AG09309 (cell line): ENCODE measurements at places on chromosomes 6 and 20.

GRCh38 chr20:61763740-61764400 is 301.8 kb downstream of the TAF4 start:
- DNase-seq = no peak

DNA sequence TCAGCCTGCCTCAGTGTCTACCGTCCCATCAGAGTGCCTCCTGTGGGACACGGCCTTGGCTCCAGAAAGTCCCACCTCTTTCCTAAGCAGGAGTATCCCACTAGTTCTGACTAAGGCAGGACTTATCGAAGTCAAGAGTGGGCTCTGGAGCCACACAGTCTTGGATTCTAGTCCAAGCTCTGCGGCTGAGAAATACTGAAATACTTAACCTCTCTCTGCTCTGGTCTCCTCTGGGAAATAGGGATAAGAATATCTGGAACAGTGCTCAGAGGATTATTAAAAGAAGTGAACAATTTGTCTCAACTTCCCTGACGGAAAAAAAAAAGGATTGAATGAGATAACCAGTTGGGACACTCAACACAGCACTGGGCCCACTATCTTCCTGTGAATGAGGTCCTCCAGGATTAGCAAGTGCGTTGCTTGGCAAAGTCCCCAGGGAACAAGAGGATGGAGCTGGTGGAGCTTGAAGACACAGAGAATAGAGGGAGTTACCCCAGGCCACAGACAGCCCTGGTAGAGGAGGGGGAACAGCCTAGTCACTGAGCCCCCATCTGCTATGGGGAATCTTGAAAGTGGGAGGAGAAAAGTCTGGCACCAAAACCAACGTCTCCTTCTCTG is 34.6 kb upstream of the FOXP4 start:
- no peak for DNase-seq

DNA sequence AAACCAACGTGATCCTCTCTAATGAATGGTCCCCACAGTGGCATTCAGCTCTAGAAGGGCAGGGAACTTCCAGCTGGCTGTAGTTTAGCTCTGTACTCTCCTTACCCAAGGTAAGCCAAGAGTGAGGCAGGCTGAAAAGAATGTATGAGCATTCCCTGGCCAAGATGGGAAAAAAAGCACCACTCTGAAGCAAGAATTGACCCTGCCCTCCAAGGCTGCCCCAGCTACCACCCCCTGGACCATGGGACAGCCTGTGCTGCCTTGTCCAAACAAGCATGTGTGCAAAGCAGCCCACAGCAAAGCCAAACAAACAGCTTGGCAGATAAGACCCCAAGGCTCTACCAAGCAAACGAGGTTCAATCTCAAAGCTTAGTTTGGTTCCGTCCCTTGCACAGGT is 73.9 kb downstream of the GFOD1 start:
- no peak for DNase-seq

GRCh38 chr6:132082421-132082820 is 131.2 kb upstream of the CCN2 start:
- no peak for DNase-seq

GRCh38 chr20:45997187-45997586 is 11.5 kb upstream of the MMP9 start:
- DNase-seq = no peak

DNA sequence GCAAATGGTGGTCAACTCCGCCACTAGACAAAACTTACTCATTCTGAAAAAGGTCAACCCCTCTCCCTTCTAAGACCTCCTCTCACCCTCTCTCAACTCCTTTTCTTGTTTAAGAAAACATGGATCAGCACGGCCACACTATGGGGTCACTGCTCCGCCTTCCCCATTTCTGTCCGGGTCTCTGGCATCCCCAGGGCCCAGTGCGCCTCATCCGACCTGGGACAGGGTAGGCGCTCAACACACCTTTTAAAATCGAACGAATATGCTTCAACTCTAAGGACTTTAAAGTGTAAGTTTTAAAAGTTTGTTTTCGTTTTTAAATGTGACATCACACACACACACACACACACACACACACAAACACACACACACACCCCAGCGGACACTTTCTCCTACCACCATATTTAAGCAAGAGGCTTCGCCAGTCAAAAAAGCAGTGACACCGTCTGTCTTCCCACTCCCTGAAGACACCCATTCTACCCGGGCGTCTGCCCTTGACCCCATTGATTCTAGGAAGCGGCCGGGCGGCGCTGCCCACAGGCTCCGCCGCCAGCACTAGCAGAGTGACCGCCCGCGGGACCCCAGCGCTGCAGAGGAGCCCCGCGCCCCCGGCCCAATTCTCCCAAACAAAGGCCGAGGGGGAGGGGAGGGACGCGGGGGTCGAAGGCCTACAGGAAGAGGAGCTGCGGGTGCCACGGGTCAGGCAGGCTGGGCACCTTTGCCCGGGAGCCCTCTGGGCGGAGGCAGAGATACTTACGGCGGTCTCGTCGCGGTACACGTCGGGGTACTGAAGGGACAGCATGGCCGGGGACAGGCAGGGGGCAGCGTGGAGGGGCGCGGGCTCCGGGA is 568 bp downstream of the PREP start:
- no peak for DNase-seq

DNA sequence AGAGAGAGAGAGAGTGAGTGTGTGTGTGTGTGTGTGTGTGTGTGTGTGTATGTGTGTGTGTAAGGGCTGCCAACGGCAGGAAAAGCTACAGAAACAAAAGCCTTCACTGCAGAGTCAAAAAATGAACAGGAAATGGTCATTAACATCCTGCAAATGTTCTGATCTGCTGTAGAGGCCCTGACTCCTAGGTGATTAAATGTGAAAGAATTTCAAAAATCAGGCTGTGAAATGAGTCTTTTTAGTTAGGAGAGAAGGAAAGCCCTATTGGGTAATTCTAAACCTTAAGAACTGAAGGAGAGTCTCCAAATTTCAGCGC is 166.5 kb upstream of the MYLIP start:
- DNase-seq = peak; percentile 74

- DNase-seq = peak; percentile 97
Measured at GRCh38 chr20:40506537-40506939, 182.5 kb downstream of the MAFB start.

GRCh38 chr20:9407805-9408421 is 106.5 kb upstream of the LAMP5 start:
- peak; percentile 35 for DNase-seq

DNA sequence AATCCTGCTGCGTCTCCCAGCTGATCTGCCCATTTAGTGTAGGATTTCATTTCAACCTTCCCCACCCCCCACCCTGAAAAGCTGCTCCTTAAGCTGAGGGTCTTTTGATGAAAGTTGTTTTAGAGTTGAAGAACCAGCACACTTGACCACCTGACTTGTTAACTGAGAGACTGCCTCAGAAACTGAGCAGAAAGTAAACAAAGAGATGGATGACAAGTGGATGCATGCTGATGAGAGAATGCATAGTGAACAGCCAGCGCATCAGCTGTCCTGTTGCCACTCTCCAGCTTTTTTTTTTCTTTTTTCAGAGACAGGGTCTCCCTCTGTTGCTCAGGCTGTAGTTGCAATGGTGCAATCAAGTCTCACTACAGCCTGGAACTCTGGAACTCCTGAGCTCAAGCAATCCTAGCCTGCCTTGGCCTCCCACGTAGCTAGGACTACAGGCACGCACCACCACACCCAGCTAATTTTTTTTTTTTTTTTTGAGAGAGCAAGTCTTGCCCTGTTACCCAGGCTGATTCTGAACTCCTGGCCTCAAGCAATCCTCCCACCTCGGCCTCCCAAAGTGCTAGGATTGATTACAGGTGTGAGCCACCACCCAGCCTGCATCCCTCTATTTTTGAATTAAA is 9.5 kb downstream of the RPL10A start:
- DNase-seq = no peak

- DNase-seq = no peak
Measured at GRCh38 chr20:11080010-11080409, 406.2 kb upstream of the JAG1 start.

- DNase-seq = peak; percentile 90
Measured at GRCh38 chr6:36577301-36577700, 16.9 kb upstream of the SRSF3 start.

- no peak for DNase-seq
Measured at GRCh38 chr6:75735491-75736186, 13.4 kb upstream of the MYO6 start.

DNA sequence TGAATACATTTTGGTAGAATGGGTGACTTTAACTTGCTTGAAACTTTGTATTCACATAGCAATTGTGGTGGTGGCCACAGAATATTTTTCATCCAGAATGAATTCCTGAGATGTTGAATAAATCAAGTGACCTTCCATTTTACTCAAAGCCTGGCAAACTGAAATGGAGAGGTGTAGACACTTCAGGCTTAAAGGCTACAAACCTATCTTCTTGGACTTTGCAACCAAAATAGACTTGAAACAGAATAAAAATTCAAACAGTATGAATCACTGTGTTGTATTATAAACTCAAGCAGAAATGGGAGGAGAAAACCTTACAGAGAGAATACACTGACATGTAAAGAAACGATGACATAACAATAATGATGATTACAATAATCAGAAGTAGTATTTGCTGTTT is 371.6 kb downstream of the BCKDHB start:
- no peak for DNase-seq

- DNase-seq = no peak
Measured at GRCh38 chr6:21005816-21006570, 471.7 kb downstream of the CDKAL1 start.

- DNase-seq = no peak
Measured at GRCh38 chr20:10504994-10505730, 70.1 kb downstream of the SLX4IP start.

DNA sequence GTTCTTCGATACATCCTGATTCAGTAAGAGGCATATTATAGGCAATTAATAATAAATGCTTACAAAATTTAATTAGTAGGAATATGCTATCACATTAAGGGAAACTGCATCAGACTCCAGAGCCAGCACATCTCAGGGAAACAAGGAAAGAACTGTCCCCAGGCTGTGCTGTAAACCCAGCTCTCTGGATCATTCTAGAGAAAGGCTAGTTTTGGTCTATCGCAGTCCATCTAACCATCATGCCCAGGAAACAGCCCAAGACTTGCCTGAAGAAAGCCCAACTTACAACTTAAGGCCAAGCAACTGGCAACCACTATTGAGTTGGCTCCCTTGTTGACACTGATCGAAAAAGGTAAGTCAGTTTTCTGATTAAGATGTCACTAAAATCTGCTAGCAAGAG is 11.3 kb downstream of the MAP3K5 start:
- DNase-seq = no peak

DNA sequence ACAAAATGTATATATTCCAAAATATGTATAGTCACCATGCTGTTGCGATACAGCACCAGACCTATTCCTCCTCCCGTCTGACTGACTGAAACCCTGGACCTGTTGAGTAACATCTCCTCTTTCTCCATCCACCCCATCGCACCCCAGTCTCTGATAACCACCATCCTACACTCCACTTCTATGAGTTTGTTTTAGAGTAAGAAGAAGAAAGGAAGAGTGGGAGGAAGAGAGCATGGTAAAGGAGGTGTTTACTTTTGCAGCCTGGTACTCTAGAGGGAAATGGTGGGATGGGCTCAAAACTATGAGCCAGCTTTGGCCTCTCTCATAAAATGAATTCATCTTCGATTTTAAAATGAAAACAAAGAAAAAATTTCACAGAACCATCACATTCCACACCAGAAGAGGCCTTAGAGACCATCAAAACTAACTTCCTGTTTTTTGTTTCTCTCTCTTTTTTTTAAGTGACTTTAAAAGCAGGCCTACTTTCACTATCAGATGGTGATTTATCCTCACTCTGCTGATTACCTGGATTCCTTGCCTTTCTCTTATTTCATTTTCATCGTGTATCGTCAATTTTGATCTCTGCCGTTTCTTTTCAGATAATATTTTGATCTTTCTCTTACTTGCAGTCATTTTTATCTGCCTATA is 16.8 kb upstream of the FUCA2 start:
- no peak for DNase-seq

DNA sequence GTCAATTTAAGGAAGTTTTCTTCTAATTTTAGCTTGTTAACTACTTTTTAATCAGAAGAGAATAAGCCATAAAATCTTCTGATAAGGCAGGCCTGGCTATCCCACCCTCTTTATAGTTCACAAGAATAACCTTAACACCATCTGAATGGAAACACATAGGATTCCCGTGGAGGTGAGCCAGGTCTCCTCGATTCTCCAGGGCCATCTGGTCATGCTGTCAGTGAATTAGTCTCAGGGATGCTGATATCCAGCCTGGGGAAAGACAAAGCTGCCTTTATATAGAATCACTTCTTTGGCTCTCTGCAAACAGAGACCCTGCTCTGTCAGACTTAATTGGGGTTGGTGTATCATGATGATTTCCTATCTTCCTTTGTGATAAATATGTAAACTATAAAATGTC is 30.1 kb upstream of the TAGAP start:
- DNase-seq = no peak

GRCh38 chr6:137843211-137843610 is 23.8 kb upstream of the TNFAIP3 start:
- no peak for DNase-seq

DNA sequence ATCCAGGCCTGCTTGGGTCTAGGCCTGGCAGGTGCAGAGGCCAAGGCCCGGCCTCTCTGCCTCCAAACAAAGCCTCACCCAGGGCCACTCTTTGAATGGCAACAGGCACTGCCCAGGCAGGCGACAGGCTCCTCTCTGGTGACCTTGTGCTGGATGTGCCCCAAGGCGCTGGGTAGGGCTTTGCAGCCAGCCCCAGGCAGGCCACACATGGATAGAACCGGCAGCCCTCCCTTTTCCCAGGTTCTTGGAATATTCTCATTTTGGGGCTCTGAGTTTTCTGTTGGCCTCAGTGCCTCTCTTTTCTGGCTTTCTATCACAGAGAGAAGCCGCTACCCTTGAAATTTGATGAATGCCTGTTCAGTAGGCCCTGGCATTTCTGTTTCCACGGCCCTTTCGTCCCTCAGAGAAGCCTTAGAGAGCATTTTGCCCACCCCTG is 18.9 kb downstream of the PKIG start:
- no peak for DNase-seq

DNA sequence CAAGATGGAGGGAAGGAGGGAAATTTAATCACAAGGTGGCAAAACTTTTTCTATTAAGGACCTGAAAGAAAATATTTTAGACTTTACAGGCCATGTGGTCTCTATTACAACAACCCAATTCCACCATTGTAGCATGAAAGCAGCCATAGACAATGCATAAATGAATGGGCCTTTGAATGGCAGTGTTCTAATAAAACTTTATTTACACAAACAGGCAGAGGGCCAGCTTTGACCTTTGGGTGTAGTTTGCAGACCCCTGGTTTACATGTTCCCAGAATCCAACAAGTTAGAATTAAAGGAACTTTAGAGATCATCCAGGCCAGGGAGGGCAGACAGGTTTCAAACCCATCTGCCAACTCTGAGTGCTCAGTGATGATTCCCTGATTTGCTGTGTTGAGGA is 95.2 kb downstream of the BANF2 start:
- DNase-seq = no peak

DNA sequence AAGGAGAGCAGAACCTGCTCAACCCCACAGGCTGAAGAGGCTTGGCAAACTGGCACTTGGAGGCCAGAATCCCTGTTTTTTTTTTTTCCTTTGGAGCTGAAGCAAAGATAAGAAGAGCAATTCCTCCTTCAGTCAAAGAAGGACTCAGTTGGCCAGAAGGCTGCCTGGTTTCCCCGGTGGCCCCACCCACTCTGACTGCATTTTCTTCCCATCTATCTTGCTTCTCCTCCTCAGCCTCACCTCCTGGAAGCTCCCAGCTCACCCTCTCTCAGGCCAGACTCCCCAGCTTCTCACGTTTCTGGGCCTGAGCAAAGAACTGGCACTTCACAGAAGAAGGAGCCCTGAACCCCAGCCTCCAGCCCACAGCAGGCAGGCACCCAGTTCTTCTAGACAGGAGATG is 2.4 kb downstream of the LRFN2 start:
- no peak for DNase-seq

GRCh38 chr6:34240329-34241248 is 3.9 kb downstream of the HMGA1 start:
- DNase-seq = no peak
